ENCODE measurements at places on chromosomes 5 and 9.

DNA sequence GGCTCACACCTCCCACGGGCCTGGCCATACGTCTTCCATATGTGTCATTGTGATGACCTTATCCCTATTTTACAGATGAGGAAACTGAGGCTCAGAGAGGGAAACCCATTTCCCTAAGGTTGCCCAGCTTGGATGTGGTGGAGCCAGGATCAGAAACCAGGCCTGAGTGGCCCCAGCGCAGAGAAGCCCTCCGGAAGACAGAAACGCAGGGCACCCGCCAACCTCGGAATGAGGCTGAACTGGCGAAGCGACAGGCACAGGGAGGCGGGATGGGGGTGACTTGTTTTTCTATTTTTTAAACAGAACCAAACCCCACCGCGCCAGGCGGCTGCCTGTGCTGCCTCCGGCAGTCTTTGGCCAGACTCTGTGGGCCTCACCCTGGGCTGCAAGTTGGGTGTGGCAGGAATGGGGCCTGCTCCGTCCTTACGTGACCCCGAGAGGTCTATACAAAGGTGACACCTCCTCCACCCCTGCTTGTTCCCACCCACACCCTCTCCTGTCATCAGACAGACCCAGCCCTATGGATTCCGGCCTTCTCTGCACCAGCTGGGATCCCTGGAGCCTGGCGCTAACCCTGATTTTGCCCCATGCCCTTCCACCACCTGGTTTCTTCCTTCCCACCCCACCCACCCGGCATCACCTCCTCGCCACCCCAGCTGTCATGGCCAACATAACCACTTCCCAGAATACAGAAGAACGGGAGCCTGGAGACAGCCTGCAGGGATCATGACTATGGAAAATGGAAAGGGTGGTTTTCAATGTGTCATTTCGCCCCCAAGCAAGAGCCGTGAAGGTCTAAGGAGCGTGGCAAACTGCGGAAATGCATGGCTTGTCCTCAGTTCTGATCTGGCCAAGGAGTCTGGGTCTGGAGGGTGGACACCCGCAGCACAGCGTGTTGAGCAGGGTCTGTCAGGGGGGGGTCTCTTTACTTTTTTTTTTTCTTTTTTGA, 23.6 kb downstream of the PLPP7 start:
- no peak for DNase-seq

DNA sequence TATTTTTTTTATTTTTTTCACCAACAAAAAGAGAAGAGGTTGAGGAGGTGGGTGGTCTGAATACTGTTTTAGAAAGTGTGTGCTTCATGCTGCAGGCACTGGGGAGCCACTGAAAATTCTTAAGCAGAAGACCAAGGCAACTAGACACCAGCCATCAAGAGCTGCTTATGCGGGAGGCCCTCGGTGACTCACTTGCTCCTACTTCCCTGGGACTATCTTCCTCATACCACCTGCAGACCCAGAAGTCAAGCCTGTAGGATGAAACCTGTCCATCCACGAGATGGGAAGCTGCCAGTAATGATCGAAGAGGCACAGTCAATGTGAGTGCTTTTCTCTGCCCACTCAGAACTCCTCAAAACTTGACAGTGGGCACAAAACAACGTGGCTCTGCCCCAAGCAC, 125.8 kb upstream of the SLC44A1 start:
- no peak for DNase-seq

DNA sequence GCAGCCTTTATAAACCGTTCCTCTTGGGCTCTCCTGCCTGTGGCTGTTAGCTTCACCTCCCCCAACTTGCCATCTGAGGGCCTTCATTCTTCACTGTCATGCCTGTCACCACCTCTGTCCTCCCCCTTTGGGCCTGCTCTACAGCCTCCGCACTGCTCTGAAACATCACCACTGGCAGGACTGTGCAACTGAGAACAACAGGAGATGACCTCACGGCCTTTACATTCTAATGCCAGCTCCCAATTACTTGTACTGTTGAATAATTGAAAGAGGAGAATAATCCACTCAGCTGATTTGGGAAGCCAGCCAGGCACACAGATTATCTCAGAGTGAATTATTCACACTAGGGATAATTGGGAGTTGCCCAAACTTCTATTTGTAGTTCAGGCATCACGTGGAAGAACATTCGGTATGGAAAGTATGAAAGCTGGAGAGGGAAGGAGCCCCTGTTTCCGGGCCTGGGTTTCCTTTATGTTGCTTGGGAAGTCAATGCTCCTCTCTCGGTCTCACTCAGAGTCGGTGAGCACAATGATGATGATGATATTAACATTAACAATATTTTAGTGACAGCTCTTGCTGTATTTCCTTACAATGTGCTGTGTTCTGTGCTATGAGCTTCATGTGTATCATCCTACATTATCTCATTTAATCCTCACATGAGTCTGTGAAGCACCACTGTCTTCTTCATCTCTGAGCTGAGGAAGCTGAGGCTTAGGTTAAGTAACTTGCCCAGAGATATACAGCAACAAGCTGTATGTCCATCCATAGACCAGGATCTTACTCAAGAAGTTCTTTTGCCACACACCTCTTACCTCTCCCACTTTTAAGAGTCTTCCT, 99.3 kb upstream of the LRRTM2 start:
- DNase-seq, result no peak

DNA sequence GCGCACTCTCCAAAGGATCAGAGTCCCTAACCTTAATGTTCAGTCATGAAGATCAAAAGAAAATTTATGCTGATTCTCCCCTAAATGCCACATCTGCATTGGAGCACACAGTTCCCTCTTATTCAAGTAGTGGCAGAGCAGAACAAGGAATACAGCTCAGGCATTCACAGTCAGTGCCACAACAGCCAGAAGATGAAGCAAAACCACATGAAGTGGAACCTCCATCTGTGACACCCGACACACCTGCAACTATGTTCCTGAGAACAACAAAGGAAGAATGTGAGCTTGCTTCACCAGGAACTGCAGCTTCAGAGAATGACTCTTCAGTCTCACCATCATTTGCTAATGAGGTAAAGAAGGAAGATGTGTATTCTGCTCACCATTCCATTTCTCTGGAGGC, 40.0 kb downstream of the CMYA5 start:
- DNase-seq, result no peak

DNA sequence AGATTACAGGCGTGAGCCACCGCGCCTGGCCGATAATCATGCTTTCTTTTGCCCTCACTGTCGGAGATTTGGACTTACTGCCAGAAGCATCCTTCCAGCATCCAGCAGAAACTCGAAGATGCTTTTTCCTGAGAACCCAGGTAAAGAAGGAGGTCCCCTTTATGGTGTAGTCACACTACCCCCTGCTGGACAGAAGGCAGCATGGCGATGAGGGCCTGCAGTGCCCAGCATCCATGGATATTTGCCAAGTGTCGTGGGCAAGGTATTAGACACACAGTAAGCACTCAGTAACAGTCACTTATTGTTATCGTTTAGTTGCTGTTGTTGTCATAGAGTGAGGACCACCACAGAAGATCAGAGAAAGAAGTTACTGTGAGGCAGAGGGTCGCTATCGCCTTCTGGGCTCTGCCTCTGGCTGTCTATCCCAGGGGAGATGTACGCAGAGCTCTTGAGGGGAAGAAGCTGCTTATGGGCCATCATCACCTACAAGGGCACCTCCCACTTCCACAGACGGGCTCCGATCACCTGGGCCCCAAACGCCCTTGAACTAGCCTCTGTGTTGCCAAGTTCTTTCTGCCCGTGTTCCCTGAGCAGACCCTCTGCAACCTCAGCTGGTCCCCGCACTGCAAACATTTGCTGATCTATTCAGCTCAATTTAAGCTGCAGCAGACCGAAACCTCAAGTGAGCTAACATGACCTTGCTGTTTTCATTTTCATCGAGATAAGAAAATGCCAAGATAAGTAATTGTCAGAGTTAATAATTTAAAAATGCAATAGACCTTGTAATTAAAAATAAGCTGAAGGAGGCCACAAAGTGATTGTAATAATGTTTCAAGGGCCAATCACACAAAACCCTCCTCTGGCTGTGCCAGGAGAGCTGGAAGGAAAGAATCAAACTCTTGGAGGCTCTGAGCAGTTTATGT, 23.9 kb downstream of the C5orf15 start:
- peak; percentile 75 for DNase-seq

DNA sequence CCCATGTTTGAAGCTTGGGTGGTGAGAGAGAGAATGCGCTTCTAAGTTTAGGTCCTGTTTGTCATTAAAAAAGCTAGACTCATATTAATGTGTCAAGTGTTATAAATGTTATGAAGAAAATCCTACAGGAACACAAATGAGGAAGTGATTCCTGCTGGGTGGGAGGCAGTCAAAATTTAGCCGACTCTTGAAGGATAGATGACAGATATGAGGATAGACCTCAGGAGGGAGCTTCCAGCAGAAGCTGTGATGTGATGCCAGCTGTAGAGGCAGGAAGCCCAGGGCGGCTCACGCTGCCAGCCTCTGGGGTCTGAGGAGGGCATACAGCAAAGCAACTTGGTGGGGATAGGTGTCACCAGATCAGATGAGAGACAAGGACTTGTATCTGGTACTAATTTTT, 74.7 kb upstream of the ADAMTS16 start:
- no peak for DNase-seq

- no peak for DNase-seq
Observed at GRCh38 chr9:129962451-129962864, 80.5 kb downstream of the FNBP1 start.

DNA sequence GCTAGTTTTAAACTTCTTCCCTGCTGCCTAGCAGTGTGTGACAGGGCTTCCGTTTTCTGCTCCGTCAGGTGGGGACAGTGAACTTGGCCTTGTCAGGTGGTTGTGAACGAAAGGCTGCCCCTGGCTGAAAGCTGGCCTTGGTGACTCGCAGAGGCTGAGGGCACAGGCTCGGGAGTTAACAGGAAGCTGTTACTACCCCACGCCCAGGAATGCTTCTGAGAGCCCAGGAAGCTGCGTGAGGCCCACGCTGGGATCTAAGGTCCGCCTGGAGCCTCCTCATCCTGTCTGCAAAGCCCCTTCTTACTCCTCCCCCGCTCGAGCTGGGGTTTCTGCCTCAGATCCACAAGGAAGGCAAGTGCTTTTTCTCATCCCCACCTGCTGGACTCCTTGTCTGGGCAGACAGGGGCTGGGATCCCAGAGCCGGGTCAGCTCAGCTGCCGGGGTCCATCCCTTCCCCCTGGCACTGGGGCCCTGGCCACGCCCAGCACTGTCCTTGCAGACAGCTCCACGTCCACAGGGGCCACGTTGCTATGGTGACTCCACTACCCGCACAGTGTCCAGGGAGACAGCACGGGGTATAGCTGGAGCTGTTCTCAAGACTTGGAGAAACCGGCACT, 124.7 kb upstream of the TBC1D2 start:
- no peak for DNase-seq

GRCh38 chr9:130296783-130297055, 31.2 kb downstream of the HMCN2 start:
- no peak for DNase-seq

GRCh38 chr9:37408933-37409710, 13.4 kb upstream of the GRHPR start:
- no peak for DNase-seq

GRCh38 chr9:133752739-133753446, 14.7 kb upstream of the SARDH start:
- no peak for DNase-seq

- DNase-seq, result peak; percentile 55
Observed at GRCh38 chr9:76456202-76456926, 2.6 kb upstream of the GCNT1 start.

DNA sequence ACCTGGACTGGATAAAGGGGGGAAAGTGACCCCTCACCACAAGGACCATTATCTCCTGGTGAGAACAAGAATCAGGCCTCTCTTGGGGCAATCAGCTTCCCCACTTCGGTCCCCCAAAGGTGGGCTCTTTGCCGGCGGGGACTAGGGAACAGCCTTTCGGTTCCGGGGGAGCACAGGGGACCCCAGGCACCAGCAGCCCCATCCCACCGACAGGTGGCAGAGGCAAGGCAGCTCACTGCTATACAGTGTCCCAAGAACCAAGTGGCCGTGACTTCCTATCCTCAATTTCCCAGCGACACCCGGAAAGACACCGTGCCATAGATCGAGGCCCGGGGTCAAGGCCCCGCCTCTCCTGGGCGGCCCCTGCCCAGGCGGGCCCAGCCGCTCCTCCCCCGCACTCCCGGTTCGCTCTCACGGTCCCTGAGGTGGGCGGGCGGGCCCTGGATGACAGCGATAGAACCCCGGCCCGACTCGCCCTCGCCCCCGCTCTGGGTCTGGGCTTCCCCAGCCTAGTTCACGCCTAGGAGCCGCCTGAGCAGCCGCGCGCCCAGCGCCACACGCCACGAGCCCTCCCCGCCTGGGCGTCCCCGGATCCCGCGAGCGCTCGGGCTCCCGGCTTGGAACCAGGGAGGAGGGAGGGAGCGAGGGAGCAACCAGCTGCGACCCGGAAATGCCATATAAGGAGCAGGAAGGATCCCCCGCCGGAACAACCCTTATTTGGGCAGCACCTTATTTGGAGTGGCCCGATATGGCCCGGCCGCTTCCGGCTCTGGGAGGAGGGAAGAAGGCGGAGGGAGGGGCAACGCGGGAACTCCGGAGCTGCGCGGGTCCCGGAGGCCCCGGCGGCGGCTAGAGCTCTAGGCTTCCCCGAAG, 655 bp upstream of the EGR1 start:
- peak; percentile 97 for DNase-seq

DNA sequence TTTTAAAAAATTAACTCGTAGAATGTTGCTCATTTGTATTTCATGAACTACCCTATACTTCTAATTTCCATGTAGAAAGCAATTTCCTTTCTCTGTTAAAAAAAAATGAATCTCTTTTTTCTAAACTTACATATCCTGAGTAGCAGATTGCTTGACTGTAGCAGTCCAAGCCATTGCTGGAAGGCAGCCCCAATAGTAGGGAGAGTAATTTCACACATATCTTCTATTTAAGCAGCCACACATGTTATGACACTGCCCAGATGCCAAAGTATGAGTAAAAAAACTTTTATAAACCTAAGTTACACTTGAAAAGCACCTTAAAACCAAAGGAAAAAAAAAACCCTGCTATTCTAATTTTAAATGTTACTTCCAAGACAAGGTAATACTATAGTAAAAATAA, 69.6 kb downstream of the FBXL17 start:
- no peak for DNase-seq

GRCh38 chr9:89799766-89800165, 195.0 kb downstream of the GADD45G start:
- no peak for DNase-seq

- DNase-seq, result no peak
Observed at GRCh38 chr5:93246090-93246855, 334.7 kb downstream of the NR2F1-AS1 start.
